ENCODE measurements at places on chromosomes 1 and 21.
A peak's percentile ranks its signal among the peaks of the same experiment; 100 is the strongest.

DNA sequence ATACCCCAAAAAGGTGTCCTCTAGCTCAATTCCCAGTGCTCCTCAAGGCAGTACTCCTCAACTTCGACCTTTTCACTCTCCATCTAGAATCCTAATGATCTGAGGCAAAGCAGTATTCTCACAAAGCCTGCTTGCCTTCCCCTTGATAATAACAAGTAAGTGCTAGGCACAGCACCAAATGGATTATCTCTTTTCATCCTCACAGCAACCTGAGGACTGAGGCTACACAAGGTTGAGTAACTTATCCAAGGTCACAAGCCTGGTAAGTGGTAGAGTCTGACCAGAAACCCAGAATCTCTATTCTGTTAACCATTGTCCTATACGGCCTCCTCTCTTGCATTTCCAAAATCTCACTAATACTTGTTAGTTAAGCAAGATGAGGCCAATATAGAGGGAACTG, 5.1 kb downstream of the SYDE2 start:
- no peak for DNase-seq

DNA sequence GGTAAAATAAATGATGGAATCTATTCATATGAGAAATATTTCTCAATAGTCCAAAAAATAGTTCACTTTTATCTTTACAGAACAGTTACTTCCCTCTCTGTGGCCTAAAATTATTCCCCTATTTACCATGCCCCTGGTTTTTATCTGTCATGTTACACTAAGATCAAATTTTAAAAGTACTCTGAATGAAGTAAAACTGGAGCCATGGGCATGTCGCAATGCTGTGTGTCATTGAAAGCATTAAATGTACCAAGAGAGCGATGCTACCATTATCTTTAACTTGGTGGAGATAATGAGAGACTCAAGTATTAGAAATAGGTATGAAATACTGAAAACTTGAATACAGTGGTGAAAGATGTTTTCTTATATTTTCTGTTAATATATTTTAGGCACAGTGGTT, 146.2 kb downstream of the KCNT2 start:
- DNase-seq: no peak

DNA sequence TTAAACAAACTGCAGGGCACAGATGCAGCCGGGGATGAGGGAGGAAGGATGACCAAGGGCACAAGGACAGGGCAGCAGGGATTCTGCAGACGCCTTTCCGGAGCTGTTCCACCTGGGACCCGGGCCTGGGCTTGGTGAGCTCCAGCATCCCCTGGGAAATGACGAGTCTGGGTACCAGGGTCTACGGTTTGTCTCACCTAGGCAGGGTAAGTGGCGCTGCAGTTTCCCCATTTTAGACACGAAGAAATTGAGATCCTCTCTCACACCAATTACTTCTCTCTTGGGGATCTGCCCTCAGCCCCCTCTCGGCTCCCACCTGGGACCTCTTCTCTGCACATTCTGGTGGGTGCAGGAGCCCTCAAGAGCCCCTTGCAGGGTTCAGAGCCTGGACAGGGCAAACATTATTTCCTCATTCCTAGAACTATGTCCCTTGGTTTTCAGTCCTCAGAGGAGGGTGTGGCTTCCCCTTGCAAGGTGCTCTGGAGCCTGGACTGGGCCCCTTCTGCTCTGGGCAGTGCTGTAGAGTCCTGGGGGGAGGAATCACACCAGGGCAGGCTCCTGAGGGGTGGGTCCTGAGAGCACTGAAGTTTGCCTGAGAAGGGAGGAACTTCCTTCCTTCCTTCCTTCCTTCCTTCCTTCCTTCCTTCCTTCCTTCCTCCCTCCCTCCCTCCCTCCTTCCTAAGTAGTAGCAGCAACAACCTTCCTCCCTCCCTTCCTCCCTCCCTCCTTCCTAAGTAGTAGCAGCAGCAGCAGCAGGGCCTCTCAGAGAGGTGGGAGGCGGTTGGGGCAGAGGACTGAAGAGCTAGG, 16.0 kb downstream of the RAP1GAP start:
- DNase-seq: no peak

DNA sequence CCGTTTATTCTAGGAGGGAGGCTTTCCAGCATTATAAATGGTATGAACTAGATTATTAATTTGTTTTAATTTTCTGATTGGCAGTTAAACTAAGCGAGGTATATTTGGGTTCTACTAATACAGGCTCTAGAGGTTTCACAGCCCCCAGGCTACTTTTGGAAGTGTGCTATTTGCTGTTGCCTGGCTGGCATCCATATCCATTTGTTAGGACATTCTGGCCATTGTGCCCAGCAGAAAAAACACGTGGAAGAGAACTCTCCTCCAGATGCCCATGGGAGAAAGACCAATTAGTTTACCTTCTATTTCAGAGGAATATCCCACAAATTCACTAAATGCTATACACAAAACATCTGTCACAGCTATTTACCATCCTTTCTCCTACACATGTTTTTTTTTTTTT, 29.3 kb downstream of the MACO1 start:
- no peak for DNase-seq

GRCh38 chr21:35298757-35299156, 249.7 kb upstream of the RUNX1 start:
- peak; percentile 11 for DNase-seq

GRCh38 chr1:108560189-108560873, 431 bp downstream of the EEIG2 start:
- no peak for DNase-seq
